ENCODE measurements at places on chromosomes 12 and 14.

GRCh38 chr12:47156167-47156736, 76.5 kb upstream of the AMIGO2 start:
- no peak for DNase-seq

GRCh38 chr14:99686557-99687283, 2.6 kb downstream of the CYP46A1 start:
- DNase-seq, result no peak

DNA sequence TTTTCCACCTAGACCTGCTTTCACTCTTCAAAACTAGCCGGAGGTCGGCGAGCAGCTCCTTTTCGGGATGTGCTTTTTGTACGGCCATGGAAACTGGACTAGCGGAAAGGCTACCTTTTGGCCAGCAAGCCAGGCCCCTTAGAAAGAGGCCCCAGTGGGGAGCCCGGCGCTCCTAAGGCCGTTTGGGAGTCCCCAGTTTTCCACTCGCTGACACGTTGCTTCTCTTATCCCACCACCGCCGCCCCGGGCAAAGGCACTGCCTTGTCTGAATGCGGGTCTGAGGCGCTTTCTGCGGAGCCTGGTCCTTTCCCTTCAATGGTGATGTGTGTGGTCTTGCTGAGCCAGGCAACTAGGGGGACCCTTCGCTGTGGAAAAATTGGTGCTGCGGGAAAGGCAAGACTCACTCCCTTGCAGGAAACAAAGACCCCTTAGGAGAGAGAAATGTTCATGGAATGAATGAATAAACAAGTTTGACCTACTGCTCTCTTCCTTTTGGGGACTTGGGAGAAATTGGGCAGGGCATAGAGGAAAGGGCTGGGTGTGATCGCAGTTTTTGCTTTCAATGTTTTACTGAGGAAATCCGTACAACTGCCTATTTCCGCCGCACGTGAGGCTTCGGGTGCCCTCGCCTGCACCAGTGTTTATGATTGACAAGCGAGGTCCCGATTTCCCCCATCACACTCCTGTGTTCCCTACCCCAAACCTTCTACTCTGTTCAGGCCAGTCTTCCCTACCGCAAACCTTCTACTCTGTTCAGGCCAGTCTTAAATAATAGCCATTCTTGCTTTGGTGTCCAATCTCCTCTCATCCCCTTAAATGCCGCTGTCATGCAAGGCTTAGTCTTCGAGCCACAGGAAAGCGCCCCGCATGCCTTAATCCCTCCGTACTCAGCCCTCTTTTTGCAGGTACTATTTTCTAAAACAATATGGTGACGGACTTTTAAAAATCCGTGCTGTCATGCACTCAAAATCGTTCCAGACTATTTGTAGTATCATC, 1.0 kb upstream of the SLC38A2 start:
- DNase-seq, result peak; percentile 71

DNA sequence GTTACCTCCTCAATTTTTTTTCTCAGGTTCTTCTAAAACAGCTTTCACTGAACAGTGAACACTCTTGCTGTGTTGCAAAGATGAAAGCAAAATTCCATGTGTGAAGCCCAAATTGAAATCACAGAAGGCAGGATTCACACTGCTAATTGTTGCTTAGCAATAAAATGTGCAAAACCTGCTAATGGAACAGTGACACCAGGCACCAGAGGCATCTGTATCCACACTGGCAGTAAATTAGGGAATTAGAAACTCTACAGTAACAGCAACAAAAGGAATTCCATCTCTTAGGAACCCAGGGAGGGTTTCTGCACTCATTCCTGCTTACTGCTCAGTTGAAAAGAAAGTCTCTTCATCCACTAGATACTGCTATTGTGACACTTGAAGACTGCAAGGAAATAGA, 202.3 kb downstream of the GXYLT1 start:
- no peak for DNase-seq

DNA sequence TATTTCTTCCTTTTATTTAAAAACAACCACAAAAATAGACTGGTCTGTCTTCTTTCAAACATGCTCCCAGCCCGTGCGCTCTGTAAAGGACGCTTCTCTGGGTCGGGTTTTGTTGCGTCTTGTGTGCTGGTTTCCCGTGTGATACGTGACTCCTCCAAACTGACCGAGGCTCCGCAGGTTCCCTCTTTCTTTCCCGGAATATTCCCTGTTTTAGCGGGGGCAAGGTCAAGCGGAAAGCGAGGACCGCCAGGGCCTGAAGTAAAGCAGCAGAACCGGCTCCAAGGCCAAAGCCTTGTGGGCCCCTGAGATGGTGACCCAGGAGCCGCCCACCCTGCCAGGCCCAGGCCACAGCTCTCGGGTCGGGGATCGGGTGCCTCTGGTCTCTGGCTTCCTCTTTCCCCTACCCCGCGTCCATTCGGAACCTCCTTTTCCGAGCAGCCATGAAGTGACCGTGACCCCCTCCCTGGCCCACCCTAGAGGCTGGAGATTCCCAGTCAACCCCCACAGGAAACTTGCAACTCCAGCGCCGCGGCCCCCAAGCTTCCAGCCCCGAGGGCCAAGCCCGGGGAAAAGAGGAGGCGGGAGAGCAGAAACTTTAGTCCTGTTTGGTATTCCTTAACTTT, 885 bp upstream of the HOXC10 start:
- DNase-seq, result peak; percentile 48

GRCh38 chr12:79847417-79847816, 87.5 kb downstream of the PPP1R12A start:
- DNase-seq, result no peak

GRCh38 chr12:9405886-9406563, 197.8 kb upstream of the PZP start:
- no peak for DNase-seq

DNA sequence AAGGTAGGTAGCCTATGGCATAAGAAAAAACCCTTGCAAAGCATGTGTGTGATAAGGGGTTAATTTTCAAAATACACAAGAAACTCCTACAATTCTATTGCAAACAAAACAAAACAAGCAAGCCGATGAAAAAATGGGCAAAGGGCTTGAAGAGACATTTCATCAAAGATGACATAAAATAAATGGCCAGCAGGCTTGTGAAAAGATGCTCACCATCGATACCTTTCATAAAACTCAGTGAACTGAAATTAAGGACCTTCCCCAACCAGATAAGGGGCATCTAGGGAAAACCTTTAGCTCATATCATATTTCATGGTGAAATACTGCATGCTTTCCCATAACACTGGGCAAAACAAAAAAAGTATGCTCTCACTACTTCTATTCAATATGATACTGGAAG, 131.2 kb downstream of the PPM1H start:
- DNase-seq, result no peak

- peak; percentile 22 for DNase-seq
Observed at GRCh38 chr12:84070292-84070691, 842.3 kb downstream of the SLC6A15 start.

DNA sequence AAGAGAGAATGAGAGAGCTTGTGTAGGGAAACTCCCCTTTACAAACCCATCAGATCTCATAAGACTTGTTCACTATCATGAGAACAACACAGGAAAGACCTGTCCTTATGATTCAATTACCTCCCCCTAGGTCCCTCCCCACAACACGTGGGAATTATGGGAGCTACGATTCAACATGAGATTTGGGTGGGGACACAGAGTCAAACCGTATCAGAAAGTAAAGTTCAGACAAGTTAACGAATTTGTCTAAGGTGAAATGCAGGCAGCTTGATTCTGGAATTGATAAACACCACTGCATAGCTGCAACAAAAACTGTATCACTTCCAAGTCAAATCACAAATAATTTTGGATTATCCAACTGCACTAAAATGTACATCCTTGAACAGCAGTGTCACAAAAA, 47.4 kb downstream of the FOXN3 start:
- DNase-seq, result no peak

- no peak for DNase-seq
Observed at GRCh38 chr14:71333705-71334104, 426.4 kb downstream of the PCNX1 start.

DNA sequence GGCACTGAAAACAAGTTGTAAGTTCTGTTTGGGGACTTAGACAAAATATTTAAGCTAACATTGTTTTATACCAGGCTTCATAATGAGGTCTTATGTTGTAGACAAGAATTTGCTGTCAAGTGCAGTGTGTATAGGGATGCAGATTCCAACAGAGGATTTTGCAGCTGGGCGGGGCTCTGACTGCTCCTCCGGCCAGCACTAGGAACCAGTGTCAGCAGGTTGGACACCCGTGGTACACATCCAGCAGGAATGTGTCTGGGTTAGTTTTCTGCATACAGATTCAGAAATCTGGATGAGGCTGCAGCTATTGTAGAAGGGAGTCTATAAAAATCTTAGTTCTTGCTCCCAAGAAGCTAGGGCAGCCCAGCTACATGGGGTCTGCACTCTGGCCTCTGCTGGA, 194.3 kb upstream of the RBM19 start:
- DNase-seq, result no peak

- DNase-seq, result peak; percentile 68
Observed at GRCh38 chr14:100578552-100578951, 8.7 kb downstream of the BEGAIN start.

DNA sequence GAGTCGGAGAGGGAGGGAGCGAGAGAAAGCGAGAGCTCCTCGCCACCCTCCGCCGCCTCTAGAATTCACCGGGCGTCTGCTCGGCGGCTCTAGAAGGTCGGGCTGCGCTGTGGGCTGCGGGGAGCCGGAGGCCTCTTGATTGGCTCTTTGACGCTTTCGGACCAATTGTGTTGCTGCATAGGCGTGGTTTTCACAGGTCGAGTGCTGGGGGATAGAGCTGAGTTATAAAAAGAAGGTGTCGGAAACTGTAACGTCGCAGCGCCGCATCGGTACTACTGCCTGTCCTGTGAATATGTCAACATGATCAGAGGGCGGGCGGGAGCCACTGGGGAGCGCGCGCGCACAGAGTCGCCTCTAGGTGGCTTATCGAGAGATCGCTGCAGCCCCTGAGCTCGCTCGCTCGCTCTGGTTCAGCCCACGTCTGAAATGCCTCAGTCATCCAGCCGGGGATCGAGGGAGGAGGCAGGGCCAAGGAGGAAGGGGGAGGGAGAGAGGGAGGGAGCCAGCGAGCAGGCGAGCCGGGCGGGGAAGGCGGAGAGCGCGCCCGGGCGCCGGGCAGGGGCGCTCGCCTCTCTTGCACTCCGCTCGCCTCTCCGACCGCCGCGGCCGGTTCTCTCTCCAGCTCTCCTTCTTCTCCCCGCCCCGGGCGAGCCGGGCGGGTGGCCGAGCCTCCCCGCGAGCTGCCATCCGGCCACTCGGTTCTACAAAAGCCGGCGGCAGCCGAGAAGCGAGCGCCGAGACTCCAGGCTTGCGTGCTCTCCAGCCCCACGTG, at the start of gene TBX3:
TBX3 (minus strand) TSS at position 78 of the 772 bp plus-strand sequence. CDS start 975 bp downstream, outside the sequence.
- DNase-seq, result peak; percentile 99

- DNase-seq, result no peak
Observed at GRCh38 chr14:24369907-24370687, 2.1 kb downstream of the NFATC4 start.

- DNase-seq, result no peak
Observed at GRCh38 chr14:72758420-72758819, 135.5 kb downstream of the DPF3 start.

GRCh38 chr12:34294671-34295365, 272.5 kb downstream of the ALG10 start:
- DNase-seq, result no peak

DNA sequence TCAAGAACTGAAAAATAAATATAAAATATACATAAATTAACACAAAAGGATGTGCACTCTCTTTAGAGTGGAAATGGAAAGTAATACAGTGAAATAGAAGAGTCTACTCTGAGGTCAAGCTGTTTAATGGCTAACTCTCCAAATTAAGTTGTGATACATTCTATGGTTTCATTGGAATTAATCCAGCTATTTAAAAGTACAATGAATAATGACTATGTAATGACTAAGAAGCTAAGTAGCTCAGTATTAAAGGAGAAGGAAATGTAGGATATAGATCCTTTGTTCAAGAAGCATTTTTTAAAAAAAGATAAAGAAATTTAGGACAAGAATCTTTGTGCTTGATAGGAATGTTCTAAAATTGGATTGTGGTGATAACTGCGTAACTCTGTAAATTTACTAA, 85.3 kb downstream of the LRP6 start:
- DNase-seq, result peak; percentile 78

- DNase-seq, result peak; percentile 6
Observed at GRCh38 chr14:49860988-49861698, 8.6 kb upstream of the NEMF start.

- DNase-seq, result no peak
Observed at GRCh38 chr14:84493779-84494178, 1036.2 kb upstream of the FLRT2 start.

- no peak for DNase-seq
Observed at GRCh38 chr12:117417004-117417403, 55.6 kb upstream of the NOS1 start.

DNA sequence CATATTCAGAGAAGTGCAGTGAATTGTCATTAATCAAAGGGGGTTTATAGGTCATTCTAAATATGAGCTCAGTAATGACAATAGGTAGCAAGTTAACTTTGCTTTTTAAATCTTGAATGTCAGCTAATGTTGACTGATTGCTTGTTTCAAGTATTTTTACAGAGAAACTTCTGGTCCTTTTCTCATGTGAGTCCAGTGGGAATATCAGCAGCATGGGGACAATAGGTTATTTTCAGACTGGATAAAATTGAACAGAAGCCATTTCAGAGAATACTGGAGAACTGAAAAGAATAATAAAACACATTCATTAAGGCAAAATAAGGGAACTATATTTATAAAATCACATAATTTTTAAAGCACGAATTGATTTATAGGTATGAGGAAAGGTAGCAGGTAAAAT, 78.7 kb downstream of the FUT8 start:
- no peak for DNase-seq

- no peak for DNase-seq
Observed at GRCh38 chr12:98509063-98509462, 6.3 kb upstream of the TMPO start.

- no peak for DNase-seq
Observed at GRCh38 chr14:94936401-94936892, 166.5 kb upstream of the GSC start.

DNA sequence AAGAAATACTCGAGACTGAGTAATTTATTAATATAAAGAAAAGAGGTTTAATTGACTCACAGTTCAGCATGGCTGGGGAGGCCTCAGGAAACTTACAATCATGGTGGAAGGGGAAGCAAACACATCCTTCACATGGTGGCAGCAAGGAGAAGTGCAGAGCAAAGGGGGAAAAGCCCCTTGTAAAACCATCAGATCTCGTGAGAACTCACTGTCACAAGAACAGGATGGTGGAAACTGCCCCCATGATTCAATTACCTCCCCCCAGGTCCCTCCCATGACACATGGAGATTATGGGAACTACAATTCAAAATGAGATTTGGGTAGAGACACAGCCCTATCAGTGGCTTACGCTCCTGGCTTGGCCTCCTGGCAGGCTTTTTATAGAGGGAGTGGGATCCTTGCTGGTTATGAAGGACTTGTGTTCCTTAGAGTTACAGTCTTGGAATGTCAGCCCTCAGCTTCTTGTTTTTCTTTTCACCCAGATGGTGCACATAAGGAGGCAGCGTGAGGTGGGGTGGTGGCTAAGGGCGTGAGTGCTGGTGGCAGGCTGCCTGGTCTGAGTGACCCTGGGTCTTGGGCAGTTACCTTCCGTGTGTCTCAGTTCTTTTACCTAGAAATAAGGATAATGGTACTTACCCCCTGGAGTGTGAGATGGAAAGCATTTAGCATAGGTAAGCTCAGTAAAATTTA, 25.7 kb downstream of the TRAF3 start:
- DNase-seq, result no peak

GRCh38 chr12:29201296-29201695, 52.2 kb downstream of the FAR2 start:
- DNase-seq, result no peak

- no peak for DNase-seq
Observed at GRCh38 chr12:23704992-23705943, 244.2 kb downstream of the SOX5 start.

Measured in ELR (cell line).